ENCODE measurements at places on chromosomes 2 and 18.

DNA sequence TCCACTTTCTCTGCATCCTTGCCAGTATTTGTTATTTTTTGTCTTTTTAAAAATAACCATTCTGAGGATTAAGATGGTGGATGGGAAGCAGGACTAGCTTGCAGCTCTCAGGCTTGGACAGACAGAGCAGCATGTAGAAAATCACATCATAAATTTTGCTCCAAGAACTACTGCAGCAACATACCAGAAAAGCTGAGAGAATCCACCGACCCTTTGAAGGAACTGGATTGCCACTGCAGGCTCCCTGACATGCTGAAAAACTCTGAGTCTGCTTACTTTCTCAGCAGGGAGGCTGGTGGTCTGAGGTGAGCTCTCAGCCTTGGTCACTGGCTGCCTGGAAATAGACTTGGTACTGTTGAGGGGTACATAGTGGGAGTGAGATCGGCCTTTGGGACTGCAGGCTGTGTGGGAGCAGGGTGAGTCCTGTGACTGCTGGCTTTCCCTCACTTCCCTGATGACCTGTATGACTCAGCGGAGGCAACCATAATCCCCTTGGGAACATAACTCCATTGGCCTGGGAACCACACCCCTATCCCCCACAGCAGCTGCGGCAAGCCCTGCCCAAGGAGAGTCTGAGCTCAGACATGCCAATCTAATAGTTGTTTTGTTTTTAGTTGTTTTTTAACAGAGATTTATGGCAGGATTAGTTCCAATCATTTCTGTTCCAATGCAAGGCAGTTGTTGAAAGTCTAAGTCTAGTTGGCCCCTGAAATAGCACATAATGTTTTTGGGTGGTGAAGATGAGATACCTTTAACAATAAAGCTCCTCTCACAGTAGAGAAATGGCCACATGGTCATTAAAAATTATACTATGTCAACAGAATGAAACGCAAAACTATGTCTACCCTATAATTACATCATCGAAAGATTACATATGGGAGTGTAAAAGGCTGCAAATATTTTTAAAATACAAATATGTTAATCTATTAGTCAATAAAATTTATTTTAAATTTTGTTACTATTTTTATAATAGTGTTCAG, 414.2 kb upstream of the CHAC2 start:
- DNase-seq, result no peak

- DNase-seq, result no peak
Measured at GRCh38 chr2:69729266-69729665, 12.7 kb upstream of the ANXA4 start.

GRCh38 chr2:40450796-40451430, 977 bp downstream of the SLC8A1 start:
- DNase-seq, result no peak

DNA sequence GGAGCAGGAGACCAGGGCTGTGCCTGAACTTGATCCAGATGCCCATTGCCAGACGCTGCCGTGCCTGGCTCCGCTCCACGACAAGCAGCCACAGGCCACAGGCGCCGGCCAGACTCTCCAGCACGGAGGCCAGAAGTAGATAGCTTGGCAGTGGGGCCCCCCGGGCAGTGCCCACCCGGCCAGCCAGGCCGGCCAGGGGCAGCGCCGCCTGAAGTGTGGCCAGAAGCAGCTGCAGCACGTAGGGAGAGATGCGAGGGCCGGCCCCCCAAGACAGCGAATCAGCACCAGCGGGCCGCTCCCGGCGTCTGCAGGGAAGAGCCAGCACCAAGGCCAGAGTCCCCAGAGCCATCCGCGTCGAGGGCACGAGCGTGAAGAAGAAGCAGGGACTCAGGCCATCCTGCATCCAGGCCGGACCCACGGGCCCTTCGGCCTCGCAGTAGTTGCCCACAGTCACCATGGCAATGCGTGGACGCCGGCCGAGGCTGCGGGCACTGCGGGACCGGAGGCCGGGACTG, 484 bp downstream of the ABCB6 start:
- peak; percentile 34 for DNase-seq

- no peak for DNase-seq
Measured at GRCh38 chr2:84801811-84802210, 79.1 kb downstream of the TRABD2A start.

- DNase-seq, result no peak
Measured at GRCh38 chr2:72694715-72695496, 130.9 kb downstream of the EXOC6B start.

Data from stimulated activated CD4-positive, alpha-beta T cell treated with anti-CD3 and anti-CD28 coated beads, Interleukin-4, amount 100 ng/mL, for 24 hours (primary cell).